Suprapubic skin (tissue), 4 donors: ENCODE measurements at places on chromosomes 2 and 18. TPM values are rescaled to one million over a fixed set of nuclear protein-coding genes. Genes with fewer than 3 reads are reported as not detected.

DNA sequence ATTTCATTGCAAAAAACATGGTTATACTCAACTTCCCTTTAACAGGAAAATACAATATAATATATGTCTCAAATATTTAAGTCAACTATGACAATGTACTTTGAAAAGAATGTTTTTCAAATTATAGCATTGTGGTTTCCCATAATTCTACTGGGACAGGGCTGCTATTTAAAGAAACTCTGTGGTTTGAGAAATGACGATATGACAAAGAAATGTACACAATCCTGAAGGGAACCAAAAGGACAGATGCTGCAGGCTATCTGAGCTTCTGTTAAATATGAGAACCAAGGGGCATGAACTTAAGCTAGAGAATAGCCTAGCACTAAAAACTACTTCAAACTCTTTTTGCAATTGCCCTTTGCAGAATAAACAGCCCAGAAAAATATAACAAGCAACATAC, 415.9 kb downstream of the GRB14 start:
- no peak overlapping the region for H3K27ac ChIP-seq
- no peaks in the 10 kb centered on the region for H3K4me1 ChIP-seq
- no peaks in the 10 kb centered on the region for H3K27me3 ChIP-seq

DNA sequence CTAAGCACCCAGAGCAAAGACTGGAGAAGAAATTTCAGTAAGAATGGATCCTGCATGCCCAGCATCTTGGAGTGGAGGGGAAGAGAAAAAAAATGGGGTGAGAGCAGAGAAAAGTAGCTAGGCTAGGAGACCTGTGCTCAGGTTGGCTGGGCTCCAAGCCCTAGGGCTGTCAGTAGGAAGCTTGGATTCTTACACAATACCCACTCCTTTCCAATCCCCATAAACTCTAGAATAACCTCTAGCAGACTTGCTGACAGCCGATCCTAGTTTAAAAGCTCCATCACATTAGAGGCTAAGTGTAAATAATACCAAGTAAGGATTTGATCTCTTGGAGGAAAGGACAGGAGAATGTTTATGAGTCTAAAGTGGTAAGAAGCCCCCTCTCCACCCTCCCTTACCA, 46.2 kb upstream of the NABP1 start:
- H3K27me3 ChIP-seq, result no peaks in the 10 kb centered on the region
- H3K36me3 ChIP-seq, result no peaks in the 10 kb centered on the region

DNA sequence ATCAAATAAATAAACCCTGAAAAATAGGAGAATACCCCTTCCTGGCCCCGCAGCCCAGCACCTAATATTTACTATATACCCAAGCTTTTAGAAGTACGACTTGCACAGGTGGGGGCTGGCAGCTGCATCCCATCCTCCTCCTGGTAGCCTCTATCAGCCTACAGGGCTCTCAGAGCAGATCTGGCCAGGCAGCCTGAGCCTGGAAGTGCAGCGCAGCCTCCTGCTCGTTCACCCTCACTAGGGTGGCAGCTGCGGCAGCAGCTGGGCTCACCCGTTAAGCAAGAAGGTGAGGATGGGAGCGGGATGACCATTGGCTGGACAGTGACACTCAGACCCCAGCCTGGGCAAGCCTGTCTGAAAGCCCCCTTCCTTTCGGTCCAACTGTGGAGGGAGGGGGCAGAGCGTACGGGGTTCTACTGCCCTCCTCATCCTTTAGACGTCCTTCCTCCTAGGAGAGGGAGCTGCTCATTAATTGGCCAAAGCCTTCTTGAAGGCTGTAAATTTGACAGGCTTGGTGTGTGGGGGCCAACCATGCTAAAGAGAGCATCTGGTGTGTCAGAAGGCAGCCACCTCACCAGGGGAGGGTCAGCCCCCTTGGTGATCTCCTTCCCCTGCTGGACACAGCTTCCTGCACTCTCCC, 23.3 kb downstream of the MPHOSPH10 start:
- peaks cover 14% of the 10 kb centered on the region for H3K36me3 ChIP-seq
- H3K4me3 ChIP-seq, result no peak overlapping the region
- peaks cover 13% of the 10 kb centered on the region for H3K4me1 ChIP-seq

DNA sequence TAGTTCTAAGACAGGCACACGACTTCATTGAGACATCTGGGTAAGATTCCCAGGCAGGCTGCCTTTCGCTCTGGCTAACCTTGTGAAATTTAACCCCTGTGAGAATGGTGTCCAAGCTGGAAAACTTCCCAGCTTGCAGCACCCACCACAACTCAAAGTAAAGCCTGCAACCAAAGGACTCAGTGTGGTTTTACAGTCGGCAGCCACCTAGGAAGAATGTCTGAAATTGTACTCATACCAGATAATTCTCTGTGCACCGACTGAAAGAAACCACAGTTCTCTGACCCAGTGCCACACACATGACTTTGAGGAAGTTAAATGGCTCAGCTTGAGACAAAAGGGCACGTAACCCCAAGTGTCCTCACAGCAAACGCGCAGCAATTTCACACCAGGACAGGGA, 125.7 kb downstream of the RBMS1 start:
- peak overlapping the region; percentile 23 for H3K27ac ChIP-seq
- H3K36me3 ChIP-seq, result no peaks in the 10 kb centered on the region
- H3K4me3 ChIP-seq, result no peak overlapping the region
- no peaks in the 10 kb centered on the region for H3K27me3 ChIP-seq
- H3K4me1 ChIP-seq, result peaks cover 80% of the 10 kb centered on the region

GRCh38 chr2:17762451-17762850, 8.5 kb downstream of the GEN1 start:
- H3K27me3 ChIP-seq, result no peaks in the 10 kb centered on the region
- no peak overlapping the region for H3K4me3 ChIP-seq
- H3K27ac ChIP-seq, result no peak overlapping the region
- no peak for DNase-seq
- H3K36me3 ChIP-seq, result no peaks in the 10 kb centered on the region
- peaks cover under 1% of the 10 kb centered on the region for H3K4me1 ChIP-seq

DNA sequence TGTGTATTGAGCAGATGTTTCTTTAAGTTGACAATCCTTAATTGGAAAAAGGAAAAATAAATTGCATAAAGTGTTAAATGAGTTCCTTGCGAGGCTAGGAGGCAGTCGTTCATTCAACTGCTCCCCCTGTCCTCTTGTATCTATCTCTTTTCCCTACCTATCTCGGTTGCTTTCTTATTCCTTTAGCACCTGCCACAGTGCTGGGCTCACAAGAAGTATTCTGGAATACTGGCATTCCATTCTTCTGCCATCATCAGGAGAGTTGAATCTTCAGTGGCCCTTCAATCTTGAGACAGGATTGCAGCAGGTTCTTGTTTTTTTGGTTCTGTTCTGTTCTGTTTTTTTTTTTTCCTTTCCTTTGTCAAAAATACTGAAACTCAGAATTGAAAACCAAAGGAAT, 143.1 kb upstream of the AQP4 start:
- no peaks in the 10 kb centered on the region for H3K27me3 ChIP-seq
- no peaks in the 10 kb centered on the region for H3K4me1 ChIP-seq
- H3K36me3 ChIP-seq, result no peaks in the 10 kb centered on the region
- no peak overlapping the region for H3K4me3 ChIP-seq
- no peak for DNase-seq

Gene TYW5
- total RNA-seq, result 3.9 TPM

GRCh38 chr2:127324635-127325034, 30.7 kb upstream of the ERCC3 start:
- peaks cover 80% of the 10 kb centered on the region for H3K36me3 ChIP-seq
- no peaks in the 10 kb centered on the region for H3K4me1 ChIP-seq
- no peaks in the 10 kb centered on the region for H3K27me3 ChIP-seq
- no peak for DNase-seq
- no peak overlapping the region for H3K4me3 ChIP-seq

Gene POTEF
- total RNA-seq, result not detected

Gene DCDC2C
- not detected for total RNA-seq

- peaks cover 15% of the 10 kb centered on the region for H3K4me1 ChIP-seq
- no peaks in the 10 kb centered on the region for H3K36me3 ChIP-seq
- H3K27me3 ChIP-seq, result peaks cover 4% of the 10 kb centered on the region
Observed at GRCh38 chr2:26609205-26609631, 31.9 kb downstream of the CIB4 start.

GRCh38 chr2:242063850-242064249, 194.3 kb downstream of the RTP5 start:
- H3K4me1 ChIP-seq, result peaks cover 2% of the 10 kb centered on the region
- no peak overlapping the region for H3K4me3 ChIP-seq
- no peaks in the 10 kb centered on the region for H3K36me3 ChIP-seq
- H3K27me3 ChIP-seq, result peaks cover 9% of the 10 kb centered on the region

DNA sequence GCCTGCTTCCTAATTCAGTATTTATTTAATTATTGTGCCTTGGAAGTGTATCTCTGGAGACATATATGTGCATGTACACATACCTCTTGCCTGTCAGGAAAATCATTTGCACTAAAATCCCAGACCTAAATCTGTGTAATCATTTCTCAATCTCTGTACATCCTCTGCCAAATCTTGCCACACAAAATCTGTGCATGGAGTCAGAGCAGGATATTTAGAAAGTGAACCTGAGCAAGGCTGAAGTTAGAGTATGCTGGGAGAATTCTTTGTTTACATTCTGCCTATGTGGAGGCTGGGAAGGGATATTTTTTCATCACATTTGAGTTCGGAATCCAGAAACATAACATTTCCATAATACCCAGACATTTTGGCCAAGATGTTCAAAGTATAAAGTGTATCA, 9.3 kb downstream of the XRCC5 start:
- no peak overlapping the region for H3K4me3 ChIP-seq
- DNase-seq, result no peak
- no peaks in the 10 kb centered on the region for H3K27me3 ChIP-seq
- peaks cover 68% of the 10 kb centered on the region for H3K36me3 ChIP-seq
- H3K27ac ChIP-seq, result no peak overlapping the region
- H3K4me1 ChIP-seq, result peaks cover 20% of the 10 kb centered on the region

Gene HOXD12
- not detected for total RNA-seq
